Mesenteric fat pad (tissue), 1 donor: ENCODE measurements at places on chromosomes 12 and 14.

GRCh38 chr14:53896726-53897125 lies 59.9 kb downstream of the BMP4 start:
- DNase-seq, result no peak

GRCh38 chr12:115666168-115666567 lies 611.3 kb downstream of the MED13L start:
- no peak for DNase-seq

DNA sequence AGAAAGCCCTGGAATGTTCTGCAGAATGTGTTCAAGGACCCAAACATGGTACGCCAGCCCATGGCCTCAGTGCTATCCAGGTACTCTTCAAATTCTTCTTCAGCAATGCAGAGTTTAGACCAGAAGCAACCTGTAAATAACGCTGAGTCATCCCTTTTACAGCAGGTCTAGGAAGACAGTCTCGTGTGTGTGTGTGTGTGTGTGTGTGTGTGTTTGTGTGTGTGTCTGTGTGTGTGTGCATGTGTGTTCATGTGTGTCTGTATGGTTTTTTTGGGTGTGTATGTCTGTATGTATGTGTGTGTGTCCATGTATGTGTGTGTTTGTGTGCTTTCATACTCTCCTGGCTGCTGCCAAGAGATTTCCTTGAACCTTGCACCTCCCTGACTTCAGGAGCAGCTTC lies 60.1 kb upstream of the RFX4 start:
- no peak for DNase-seq

GRCh38 chr12:48866052-48866711 lies 512 bp upstream of the RND1 start:
- no peak for DNase-seq

DNA sequence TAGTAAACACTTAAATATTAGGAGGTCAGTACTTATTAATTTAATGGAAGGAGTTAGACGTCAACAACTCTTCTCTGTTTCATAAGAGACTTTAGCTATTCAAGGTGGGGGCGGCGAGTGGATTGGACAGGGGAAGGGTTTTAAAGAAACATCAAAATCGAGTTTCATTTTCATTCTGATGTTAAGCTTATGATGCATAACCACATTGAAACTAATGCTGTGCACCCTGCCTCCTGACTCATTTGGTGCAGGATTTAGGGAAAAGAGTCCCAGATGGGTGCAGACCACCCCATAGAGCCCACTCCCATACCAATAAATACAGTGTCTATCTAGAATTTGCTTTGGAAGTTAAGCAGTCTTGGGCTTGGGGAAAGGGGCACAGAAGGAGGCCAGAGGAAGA lies 7.4 kb downstream of the ZBTB39 start:
- DNase-seq, result no peak

DNA sequence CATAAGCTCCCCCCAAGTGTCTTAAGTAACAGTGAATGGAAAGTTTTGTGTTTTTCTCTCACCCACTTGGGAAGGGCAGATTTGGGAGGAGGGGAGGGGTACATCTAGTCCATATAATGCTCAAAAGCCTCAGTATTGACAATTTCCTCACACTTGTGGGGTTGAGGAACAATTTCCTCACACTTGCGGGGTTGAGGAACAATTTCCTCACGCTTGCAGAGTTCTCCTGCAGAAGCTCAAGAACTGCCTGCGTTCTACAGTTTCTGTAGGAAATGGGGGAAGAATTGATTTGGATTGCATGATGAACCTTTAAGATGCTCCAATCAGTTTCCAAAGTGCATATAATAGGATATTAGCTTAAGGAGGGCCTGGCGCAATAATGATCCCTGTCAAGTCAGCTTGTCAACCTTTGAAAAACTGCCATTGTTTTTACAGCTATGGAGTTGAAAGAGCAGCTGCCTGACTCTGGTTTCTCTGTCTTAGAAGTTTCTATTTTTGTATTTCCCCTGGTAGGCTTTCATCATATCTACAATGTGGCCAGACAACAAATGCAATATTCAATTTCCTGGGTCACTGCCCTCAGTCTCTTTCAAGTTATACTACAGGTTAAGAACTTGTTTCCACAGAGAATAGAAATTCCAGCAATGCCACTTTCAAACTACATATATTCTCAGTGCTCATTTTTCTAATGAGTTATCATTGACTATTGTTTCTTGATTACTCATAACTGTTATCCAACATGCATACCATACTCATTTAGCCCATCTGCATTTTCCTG lies 66.5 kb downstream of the PLEKHG7 start:
- no peak for DNase-seq

- no peak for DNase-seq
Measured at GRCh38 chr14:38808734-38809455, 294.1 kb downstream of the SEC23A start.

GRCh38 chr12:623172-623864 lies 39.9 kb downstream of the NINJ2 start:
- DNase-seq, result no peak

DNA sequence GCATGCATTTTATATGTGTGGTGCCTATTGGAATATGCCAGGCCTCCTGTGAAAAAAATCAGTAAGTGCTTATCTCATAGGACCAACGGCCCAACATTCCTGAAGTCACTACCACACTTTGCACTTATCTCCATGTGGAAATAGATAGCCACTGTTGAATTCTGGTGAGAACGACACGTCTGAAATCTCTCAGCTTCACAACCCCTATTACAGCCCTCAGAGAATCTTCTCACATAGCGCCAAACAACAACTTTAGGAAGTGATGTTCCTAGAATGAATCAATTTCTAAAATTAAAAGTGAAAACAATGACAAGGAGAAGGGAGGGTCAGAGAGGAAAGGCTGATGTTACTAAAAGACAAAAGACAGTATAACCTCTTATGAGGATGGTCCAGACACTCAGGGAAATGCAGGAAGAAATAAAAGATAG lies 270.8 kb upstream of the BTG1 start:
- no peak for DNase-seq

DNA sequence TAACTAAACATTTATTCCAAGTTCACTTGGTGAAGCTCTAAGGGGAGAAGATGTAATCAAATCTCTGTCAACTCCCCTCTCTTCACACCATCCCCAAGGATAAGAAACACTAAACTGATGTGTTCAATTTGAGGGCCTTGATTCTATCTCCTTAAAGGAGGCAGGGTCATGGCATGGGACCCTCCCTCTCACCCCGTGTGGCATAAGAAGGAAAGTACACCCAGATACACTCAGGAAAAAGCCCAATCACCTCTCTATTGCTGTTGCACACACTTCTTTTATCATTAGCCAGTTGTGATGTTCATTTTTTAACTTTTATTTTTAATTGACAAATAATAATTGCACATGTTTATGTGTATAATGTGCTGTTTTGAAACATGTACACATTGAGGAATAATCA lies 35.1 kb downstream of the WASHC3 start:
- no peak for DNase-seq

GRCh38 chr14:81303258-81303935 lies 82.6 kb upstream of the GTF2A1 start:
- no peak for DNase-seq

GRCh38 chr12:77594366-77594765 lies 236.3 kb upstream of the NAV3 start:
- DNase-seq, result no peak

GRCh38 chr12:95326445-95326844 lies 108.8 kb downstream of the VEZT start:
- DNase-seq, result no peak

DNA sequence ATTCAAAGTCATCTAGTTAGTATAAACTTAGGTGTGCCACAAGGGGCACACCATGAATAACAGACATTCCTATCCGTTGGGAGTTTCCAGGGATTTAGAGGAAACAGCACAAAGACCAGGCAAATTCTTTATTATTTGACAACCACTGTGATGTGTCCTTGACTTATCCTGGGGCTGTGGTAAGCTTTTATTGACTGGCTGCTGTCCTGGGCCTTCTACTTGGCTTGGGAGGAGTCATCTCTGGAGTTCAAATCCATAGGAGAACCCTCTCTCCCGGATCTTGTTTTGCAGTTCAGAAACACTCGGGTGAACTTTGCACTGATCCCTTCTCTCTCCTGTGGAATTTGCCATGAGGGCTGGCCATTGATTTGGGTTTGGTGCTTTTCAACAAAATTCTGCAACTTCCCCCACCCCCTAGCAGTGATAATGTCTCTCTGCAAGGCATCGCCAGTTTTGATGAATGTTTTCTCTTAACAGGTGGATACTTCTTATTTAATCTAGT lies 136.3 kb downstream of the ADCK1 start:
- DNase-seq, result no peak
